ENCODE measurements at places on chromosomes 4 and X. TPM values are rescaled to one million over a fixed set of nuclear protein-coding genes. Genes with fewer than 3 reads are reported as not detected.

The MSX1 gene
- not detected for total RNA-seq

The USO1 gene
- total RNA-seq = 42.4 TPM

The GAGE12E gene
- not detected for total RNA-seq

The GLRB gene
- not detected for total RNA-seq

The FAM47C gene
- total RNA-seq = not detected

The BEX1 gene
- 0.30 TPM for total RNA-seq

The DUSP21 gene
- total RNA-seq = not detected

The BEND2 gene
- not detected for total RNA-seq

The NHS gene
- total RNA-seq = 8.9 TPM

The NDST4 gene
- total RNA-seq = not detected

The FAAH2 gene
- total RNA-seq = 9.6 TPM

The DTHD1 gene
- 0.25 TPM for total RNA-seq

The ZFP92 gene
- total RNA-seq = 0.74 TPM

The SPIN2A gene
- total RNA-seq = 0.72 TPM

The CTAG1B gene
- total RNA-seq = not detected

The PHKA1 gene
- total RNA-seq = 5.8 TPM

The SERTM2 gene
- 0.25 TPM for total RNA-seq

The CCDC149 gene
- not detected for total RNA-seq

The CDS1 gene
- 0.17 TPM for total RNA-seq

The DMRTC1 gene
- total RNA-seq = not detected

Data from activated naive CD4-positive, alpha-beta T cell treated with anti-CD3 and anti-CD28 coated beads for 36 hours (primary cell).